ENCODE measurements at places on chromosomes 7 and 10.

- no peak for DNase-seq
Measured at GRCh38 chr10:73923935-73924598, 13.1 kb downstream of the PLAU start.

DNA sequence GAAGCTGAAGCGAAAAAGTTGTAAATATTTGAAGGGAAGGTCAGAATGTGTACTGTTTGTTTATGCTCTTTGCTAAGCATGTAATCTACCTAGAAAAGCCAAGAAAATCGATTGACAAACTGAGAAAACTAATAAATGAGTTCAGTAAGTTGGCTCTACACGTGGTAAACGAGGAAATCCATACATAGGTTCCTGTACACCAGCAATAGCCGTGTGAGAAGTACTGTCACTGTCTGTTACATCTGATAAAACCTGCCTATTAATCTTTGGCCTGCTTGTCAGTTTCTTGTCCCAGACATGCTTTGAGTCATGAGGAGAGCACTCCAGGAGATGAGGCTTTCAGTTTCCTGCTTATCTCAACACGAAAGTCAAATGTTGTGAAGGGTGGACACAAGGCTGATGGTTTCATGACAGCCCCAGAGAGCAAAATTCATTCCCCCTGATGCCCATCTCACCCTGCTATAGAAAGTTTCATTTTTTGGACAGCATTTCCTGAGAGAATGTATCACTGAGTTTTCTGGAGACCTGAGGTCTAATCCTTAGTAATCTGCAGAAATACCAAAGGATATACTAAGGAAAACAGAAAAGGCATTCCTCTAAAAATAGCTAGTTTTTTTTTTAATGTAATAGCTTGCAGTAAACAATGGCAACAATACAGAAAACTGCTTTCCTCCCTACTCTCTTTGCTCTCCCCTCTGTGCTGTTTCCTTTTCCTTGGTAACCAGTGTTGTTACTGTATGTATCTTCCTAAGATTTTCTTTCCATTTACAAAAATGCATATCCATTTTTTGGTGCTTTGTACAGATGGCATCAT is 18.8 kb downstream of the BMPR1A start:
- no peak for DNase-seq

- DNase-seq: no peak
Measured at GRCh38 chr10:61901829-61902444, 438 bp downstream of the ARID5B start.

DNA sequence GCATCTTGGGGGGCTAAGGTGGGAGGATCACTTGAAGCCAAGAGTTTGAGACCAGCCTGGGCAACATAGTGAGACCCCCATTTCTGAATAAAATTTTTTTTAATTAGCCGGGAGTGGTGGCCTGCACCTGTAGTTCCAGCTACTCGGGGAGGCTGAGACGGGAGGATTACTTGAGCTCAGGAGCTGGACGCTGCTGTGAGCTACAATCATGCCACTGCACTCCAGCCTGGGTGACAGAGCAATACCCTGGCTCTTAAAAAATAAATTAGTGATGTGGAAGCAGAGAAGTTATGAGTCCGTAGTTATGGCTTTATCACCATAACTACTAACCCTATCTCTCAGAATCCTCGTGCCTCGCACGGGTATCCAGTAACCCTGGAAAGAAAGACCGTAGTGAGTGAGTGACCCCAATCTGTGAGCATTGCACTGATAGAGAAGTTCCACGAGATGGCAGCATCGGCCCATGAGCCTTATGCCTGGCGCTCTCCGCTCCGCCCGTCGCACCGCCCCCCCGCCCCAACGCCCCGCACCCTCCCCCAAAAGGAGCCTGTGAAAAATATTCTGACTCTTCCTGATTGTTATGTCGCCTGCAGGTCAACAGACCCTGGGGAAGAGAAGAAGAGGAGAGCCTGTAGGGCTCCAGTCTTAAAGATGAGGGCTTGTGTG is 4.9 kb upstream of the SLC29A3 start:
- no peak for DNase-seq

GRCh38 chr10:73060738-73061635 is 35.7 kb downstream of the P4HA1 start:
- DNase-seq: no peak

- DNase-seq: no peak
Measured at GRCh38 chr10:93894516-93895378, 969 bp downstream of the SLC35G1 start.
